Right renal cortex interstitium (tissue), 3 donors: ENCODE measurements at places on chromosomes 16 and 17.

DNA sequence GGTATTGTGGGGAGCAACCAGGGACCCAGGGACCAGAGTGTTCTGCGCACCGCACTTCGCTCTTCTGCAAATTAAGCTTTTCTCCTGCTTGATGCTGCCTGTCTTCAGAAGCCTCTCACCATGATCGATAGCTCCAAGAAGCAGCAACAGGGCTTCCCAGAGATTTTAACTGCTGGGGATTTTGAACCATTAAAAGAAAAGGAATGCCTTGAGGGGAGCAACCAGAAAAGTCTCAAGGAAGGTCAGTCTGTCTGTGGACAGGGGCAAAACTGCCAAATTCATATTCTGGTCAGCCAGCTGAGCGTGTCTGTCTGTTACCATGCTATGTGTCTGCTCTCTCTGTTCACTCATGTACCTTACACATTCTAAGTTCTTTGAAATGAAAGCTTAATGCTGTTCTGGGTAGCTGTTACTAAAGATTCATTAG, 115.7 kb downstream of the MRTFB start:
- DNase-seq, result peak; percentile 15

DNA sequence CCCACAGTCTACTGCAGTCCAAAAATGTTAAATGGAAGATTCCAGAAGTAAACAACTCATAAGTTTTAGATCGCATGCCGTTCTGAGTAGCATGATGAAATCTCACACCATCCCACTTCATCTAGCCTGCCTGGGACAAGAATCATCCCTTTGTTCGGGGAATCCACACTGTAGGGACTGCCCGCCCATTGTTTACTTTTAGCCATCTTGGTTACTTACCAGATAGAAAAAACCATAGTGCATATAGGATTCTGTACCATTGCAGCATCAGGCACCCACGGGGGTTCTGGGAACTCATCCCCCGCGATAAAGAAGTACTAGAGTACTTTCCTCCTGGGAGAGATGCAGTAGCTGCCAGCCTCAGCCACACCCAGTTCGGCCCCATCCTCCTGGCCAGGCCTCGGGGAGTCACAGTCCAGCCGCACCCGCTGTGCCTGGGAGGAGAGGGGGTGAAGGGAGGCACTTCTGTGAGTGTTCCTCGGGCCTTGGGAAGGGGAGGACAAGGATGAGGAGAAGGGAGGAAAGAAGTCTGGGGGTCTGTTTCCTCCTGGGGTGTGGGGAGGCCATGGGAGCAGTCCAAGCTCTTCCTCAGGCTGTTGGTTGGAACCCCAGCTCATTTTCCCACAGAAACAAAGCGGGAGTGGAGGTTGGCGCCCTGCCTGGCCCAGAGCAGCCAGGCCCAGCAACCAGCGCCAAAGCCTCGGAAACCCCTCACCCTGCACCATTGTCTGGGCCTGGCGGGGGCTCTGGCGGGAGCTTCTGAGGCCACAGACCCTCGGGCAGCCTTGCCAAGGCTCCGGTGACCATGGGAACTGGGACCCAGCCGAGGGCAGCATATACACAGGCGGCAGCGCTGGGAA, 8.9 kb downstream of the TRIM47 start:
- DNase-seq, result no peak

DNA sequence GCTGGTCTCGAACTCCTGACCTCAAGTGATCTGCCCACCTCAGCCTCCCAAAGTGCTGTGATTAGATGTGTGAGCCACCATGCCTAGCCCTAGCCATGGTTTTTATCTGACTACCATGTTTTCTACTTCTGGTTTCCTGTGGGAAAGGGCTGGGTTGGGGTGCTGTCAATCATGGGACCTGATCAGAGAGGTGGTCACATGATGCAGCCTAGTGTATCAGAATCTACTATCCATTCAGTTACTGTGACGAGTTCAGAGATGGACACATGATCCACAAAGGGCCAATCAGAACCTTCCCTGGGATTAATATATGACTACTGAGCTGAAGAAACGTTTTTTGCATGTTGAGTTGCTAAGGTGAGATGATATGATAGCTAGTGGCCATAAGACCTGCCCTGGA, 59.1 kb downstream of the ABCC6 start:
- no peak for DNase-seq

DNA sequence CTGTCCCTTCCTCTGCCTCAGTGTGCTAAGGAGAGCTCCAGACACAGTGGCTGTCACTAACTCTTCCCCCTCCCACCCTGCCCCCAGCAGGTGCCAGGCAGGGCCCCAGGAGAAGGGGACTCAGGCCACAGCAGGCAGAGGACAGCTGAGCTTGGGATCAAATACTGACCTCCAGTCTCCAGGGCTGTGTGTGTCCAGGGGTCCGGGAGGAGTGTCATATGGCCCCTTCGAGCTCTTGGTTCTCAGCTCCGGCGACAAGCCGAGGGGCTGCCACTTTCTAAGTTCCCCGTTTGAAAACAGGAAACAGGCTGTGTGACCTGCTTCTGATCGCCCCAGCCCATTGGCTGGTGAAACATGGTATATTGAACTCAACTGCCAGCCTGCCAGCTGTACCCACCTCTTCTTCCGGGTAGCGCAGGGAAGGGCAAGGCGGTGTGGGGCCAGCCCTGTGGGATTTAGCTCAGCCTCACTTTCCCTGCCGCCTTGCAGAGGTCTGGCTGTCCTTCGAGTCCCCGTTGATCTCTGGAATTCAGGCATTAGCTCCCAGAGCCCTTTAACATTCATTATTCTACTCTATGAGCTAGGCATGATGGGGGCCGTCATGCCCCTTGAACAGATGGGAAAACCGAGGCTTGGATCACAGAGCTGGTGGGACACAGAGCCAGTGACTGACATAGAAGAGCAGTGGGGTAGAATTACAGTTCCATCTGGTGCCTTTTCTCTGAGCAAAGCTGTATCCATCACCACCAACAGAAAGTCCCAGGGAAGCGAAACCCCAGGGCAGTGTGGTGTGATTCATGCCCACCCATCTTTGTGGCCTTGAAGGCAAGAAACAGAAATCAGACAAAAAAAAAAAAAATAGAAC, at the start of gene SNX20:
TSS of gene SNX20 (minus strand) at position 292 of the 865 bp plus-strand sequence. CDS start 3,786 bp downstream, outside the sequence.
- DNase-seq, result no peak

GRCh38 chr17:40518401-40519088, 17.1 kb upstream of the TNS4 start:
- DNase-seq, result no peak

DNA sequence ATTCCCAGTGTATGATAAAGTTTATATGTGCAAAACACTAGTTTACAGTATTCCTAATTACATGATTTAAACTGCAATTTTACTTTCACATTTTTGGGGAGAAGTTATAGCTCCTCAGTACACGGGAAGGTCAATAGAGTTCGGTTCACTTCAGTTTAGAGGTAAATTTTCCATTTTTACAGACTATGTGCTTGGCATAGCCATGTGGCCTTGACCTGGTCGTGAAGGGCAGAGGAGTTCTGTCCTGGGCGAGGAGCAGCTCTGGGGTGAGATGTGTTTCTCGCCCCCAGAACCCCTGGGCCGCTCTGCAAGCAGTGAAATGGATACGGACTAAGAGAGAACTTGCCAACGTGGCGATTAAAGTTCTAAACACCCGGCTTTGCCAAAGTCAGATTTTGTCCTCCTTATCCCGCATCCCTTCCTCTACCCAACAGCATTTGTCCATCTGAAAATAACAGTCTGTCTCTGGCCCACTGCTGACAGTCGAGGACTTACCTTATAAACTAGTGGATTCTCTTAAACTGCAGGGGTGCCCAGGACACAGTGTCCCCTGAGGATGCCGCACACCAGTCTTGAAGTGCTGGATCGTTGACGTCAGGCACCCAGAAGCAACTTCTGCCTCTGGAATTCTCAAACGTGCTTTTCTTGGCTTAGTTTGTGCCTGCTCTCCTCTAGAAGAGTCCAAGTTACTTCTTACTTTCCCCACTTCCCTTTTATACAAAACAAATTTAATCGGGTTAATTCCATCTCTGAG, 1.5 kb upstream of the SIAH1 start:
- DNase-seq, result no peak

DNA sequence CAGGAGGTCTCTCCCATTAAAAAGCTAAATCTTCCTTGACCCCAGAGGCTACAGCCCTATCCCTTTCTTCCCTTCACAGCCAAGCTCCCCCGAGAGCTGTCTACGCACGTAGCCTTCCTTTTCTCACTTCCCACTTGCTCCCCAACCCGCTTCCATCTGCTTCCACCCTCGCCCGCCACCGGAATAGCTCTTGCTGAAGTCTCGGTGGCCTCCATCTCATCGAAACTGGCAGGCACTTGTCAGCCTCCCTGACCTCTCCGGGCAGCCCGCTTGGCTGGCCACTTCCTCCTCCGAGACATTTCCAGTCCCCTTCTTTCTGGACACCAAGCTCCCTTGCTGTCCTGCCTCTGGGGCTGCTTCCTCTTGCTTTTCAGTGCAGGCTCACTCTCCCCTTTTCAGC, 10.7 kb upstream of the EPOP start:
- no peak for DNase-seq

GRCh38 chr16:67277999-67278772, 1.1 kb upstream of the PLEKHG4 start:
- no peak for DNase-seq

DNA sequence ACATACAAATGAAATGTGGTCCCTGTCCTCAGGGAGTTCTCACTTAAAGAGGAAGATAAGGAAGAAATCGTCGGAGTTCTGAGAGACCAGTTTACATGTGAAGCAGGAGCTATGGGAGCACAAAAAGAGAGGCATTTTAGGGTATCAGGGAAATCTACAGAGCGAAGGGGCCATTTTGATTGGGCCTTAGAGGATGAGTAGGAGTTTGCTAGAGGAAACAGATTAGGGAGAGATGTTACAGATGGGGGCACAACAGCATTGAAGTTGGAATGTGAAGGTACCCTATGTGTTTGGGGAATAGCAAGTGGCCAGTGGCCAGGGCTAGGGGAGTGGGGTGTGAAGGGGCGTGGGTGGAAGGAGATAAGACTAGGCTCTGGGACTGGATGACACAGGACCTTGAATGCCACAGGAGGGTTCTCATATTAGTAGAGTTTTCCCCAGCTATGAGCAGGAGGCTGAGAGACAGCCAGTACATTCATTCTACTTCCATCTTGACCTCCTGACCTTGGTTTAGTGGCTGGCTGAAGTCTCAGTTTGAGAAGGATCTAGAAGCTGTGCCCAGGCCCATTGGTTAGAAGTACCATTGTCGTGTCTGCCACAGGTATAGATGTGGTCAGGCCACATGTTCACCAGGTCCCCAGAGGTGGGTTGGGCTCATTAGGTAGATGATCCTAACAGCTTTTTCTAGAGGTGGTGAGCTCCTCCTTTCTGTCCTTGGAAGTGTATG, 34.8 kb downstream of the CPNE2 start:
- no peak for DNase-seq

DNA sequence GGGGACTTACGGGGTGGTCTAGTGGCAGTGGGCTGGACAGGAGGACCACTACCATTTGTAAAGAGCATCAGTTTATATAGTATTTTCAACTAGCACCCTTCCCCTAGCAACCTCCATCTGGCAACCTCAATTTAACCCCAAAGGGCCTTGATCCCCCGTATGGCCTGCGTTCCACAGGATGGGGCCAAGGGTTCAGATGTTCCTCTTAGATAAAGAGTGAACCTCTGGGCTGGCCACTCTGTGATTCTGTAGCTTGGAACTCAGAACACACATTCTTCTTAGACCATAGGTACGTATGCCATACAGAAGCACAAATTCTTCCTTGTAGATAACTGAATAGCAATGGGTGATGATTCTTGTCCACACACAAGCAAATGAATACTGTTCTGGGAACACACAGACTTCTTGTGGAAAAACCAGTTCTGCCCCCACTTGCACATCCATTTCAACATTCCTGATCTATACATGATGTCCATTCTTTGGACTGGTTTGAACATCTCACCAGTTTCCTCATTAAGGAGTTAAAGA, 1.9 kb upstream of the GGA2 start:
- DNase-seq, result no peak

DNA sequence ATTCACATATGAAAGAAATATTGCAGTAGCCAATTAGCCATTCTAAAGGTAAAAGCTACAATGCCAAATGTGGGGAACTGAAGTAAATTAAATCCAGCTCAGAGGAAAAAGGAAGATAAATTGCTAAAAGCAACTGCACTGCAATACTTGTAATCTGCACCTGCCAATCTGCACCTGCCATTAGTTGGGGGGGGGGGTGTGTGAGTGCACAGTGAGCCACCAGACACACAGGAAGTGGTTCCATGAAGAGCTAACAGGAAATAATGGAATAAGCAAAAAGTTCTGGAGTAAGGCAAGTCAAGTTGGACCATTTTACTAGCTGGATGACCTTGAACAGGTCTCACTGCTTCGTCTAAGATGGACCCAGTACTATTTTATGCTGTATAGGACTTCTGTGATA, 191.8 kb downstream of the PARN start:
- DNase-seq, result no peak

DNA sequence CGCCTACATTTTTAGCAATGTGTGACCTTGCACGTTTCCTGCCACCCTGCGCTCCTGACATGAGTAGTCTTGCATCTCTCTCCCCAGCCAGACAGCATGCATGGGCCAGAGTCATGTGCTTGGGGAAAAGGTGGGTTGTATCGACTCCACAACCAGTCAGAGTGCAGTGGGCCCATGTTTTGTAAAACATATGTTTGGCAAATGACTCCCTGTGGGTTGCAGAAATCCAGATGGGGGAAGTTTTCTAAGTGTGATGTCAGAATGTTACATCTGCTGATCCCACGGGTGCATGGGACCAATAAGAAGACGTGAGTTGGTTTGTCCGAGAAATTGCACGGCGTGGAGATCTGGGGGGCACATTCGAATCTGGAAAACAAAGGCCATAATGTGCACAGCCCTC, 147.1 kb downstream of the FOXL1 start:
- DNase-seq, result no peak

GRCh38 chr16:49195237-49195548, 86.4 kb downstream of the CBLN1 start:
- no peak for DNase-seq

- DNase-seq, result no peak
Measured at GRCh38 chr17:18964018-18964351, 12.0 kb downstream of the SLC5A10 start.

GRCh38 chr17:68577497-68577821, 23.7 kb downstream of the FAM20A start:
- DNase-seq, result no peak

- no peak for DNase-seq
Measured at GRCh38 chr17:80259457-80260068, 1.1 kb upstream of the RNF213 start.
